ENCODE measurements at places on chromosomes 11 and 22.

GRCh38 chr11:134334796-134335571, 3.2 kb downstream of the GLB1L2 start:
- H3K4me3 ChIP-seq = no peak overlapping the region
- no peaks in the 10 kb centered on the region for H3K4me1 ChIP-seq
- no peaks in the 10 kb centered on the region for H3K36me3 ChIP-seq
- no peak overlapping the region for H3K27ac ChIP-seq

- no peaks in the 10 kb centered on the region for H3K4me1 ChIP-seq
- no peaks in the 10 kb centered on the region for H3K36me3 ChIP-seq
- H3K27me3 ChIP-seq = no peaks in the 10 kb centered on the region
- peak; percentile 77 for DNase-seq
These were observed at the start of gene KIAA0930 for GRCh38 chr22:45240810-45241631. KIAA0930 (minus strand) TSS chr22:45240894; CDS start chr22:45240703, 191 bp downstream.

DNA sequence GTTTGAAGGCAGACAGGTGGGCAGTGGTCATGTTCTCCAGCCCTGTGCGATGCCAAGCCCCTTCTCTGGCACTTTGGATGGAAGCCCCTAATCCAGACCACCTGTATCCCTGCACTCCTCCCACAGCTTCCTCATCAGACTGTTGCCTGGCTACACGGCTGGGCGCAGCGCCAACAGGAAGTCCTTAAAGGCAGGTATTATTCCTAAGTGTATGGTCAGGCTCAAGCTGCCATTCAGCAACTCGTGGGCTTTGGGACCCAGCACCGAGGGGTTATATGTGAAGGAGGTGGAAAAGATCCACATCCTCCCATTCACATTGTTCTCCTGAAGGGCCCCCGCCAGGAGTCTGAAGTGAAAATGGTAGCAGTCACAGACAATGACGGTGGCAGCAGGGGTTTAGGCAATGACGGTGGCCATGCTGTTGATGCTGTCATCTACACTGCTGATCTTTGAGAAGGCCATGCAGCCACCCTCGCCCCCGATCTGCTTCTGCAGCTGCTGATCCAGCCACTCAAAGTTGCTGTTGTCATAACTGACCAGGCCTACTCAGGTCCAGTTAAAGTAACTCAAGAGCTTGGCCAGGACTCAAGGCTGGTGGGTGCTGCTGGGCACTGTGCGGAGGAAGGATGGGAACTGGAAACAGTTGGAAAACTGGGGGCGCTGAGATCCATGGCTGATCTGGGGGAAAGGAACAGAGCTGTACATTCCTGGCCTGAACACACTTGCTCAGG, 27.7 kb downstream of the OR6Q1 start:
- H3K27me3 ChIP-seq = no peaks in the 10 kb centered on the region
- no peaks in the 10 kb centered on the region for H3K36me3 ChIP-seq
- peaks cover 18% of the 10 kb centered on the region for H3K4me1 ChIP-seq
- H3K4me3 ChIP-seq = no peak overlapping the region

DNA sequence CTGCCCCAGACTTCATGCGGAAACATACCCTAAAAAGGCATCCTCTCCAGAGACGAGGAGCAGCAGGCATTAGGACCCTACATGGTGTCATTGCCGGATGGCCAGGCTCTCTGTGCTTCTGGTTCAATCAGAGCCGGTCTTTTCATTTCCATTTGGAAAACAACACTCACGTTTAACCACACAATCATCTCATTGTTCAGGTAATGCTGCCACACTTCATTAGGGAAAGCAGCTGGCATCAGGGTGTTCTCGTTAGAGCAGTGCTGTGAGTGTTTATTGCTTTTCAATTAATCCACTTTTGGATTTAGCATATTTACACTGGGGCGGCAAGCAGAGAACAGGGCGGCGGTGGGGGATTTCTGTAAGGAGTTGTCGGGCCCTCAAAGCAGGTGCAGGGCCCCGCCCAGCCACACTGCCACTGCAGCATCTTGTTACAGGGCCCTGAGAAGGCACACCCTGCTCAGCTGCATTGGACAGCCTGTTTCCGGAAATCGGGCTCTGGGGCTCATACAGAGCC, 338.6 kb downstream of the SHANK2 start:
- no peaks in the 10 kb centered on the region for H3K27me3 ChIP-seq
- no peaks in the 10 kb centered on the region for H3K4me1 ChIP-seq
- H3K4me3 ChIP-seq = no peak overlapping the region
- peak; percentile 66 for DNase-seq
- H3K27ac ChIP-seq = no peak overlapping the region

- no peak overlapping the region for H3K27ac ChIP-seq
- no peaks in the 10 kb centered on the region for H3K4me1 ChIP-seq
- H3K36me3 ChIP-seq = no peaks in the 10 kb centered on the region
- no peak overlapping the region for H3K4me3 ChIP-seq
These were observed 151.4 kb downstream of the CACNA1I start for GRCh38 chr22:39722032-39722325.

GRCh38 chr11:110131386-110132123, 38.4 kb downstream of the ZC3H12C start:
- H3K27me3 ChIP-seq = no peaks in the 10 kb centered on the region
- H3K4me3 ChIP-seq = peak overlapping the region; percentile 36

GRCh38 chr11:88480223-88480622, 142.7 kb upstream of the CTSC start:
- H3K4me3 ChIP-seq = no peak overlapping the region
- no peaks in the 10 kb centered on the region for H3K4me1 ChIP-seq
- no peaks in the 10 kb centered on the region for H3K36me3 ChIP-seq
- H3K27ac ChIP-seq = no peak overlapping the region
- no peaks in the 10 kb centered on the region for H3K27me3 ChIP-seq
- no peak for DNase-seq

GRCh38 chr11:115097796-115098408, 406.3 kb downstream of the CADM1 start:
- no peaks in the 10 kb centered on the region for H3K36me3 ChIP-seq
- no peak overlapping the region for H3K27ac ChIP-seq
- no peak for DNase-seq
- no peaks in the 10 kb centered on the region for H3K4me1 ChIP-seq
- no peaks in the 10 kb centered on the region for H3K27me3 ChIP-seq
- no peak overlapping the region for H3K4me3 ChIP-seq

Measured in SJCRH30 (cell line).